Fibroblast of the aortic adventitia (primary cell): ENCODE measurements at places on chromosomes 11 and 22. TPM values are rescaled to one million over a fixed set of nuclear protein-coding genes. Genes with fewer than 3 reads are reported as not detected.
A peak's percentile ranks its signal among the peaks of the same experiment; 100 is the strongest.

The MUC2 gene
- not detected in 2 replicates for total RNA-seq

GRCh38 chr11:119977881-119978280, 160.0 kb downstream of the TRIM29 start:
- no peak for DNase-seq

GRCh38 chr11:45098929-45099328, 47.5 kb upstream of the PRDM11 start:
- no peak for DNase-seq

DNA sequence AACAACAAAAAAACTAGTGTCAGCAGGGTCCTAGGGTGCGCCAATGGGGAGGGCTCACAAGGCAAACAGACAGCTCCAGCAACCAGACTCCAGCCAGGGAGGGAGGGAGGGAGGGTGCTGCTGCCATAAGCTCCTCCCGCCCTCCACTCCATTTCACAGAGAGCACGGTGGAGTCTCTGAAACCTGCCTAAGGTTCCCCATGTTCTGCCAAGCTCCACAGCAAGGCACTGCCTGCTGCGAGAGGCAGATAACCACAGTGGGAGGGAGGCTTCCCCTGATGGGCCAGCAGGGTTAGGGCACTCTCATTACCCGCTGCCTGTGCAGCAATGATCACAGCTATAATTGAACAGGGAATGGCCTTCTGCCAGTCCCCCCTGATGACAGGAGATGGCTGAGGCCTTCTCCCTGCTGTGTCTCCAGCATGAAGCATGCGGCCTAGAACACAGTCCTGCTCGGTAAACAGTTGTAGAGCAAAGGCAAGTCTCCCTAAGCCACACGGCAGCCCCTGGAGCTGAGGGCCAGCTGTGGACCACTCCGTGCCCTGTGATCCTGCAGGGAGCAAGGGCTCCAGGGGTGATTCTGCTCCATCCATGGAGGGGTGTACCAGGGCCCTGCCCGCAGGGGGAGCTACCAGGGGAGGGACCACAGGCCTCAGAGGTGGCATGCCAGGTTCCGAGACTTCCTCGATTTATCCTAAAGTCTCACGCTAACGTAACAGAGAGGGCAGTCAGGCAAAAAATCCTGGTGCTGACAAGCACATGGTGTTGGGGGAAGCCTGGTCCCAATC, 42.9 kb downstream of the PC start:
- no peak for DNase-seq

GRCh38 chr11:8363921-8364320, 100.2 kb upstream of the LMO1 start:
- DNase-seq, result peak; percentile 11

DNA sequence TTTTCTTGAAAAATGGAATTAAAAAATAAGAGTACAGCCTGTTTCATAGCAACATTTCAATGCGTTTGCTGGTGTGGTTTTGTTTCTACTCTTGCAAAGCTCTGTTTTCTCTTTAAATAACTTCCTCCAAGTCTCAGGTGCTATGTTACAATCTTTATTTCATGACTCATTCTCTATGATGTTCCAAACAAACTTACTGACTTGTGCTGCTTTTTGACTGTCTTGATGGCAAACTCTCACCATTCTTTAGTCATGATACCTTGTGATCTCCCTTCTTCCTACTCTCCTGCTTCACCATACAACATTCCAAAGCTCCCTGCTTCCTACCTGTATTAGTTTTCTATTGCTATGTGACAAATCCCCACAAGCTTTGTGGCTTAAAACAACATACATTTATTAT, 166.1 kb downstream of the C11orf91 start:
- DNase-seq, result no peak

The SLC16A8 gene
- total RNA-seq, result 0.18 and 1.6 TPM in 2 replicates

GRCh38 chr22:21959274-21960074, 6.8 kb upstream of the PPM1F start:
- no peak for DNase-seq

The TEX54 gene
- total RNA-seq, result 0.54 TPM in 1 of 2 replicates, not detected in the other

GRCh38 chr11:67295846-67296245, 6.7 kb downstream of the ANKRD13D start:
- peak; percentile 35 for DNase-seq

DNA sequence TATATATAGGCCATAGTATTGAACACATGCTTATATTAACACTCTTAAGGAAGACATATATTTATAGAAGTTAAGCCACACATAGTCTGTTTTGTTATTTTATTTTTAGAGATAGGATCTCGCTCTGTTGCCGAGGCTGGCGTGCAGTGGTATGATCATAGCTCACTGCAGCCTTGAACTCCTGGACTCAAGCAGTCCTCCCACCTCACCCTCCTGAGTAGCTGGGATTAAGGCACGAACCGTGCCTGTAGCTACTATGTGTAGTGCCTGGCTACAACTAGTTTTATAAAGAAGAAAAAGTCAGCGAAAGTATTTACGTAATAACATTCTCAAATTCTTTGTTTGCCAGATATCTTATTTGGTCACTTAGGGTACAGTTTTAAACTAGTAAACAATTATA, 5.6 kb upstream of the UCP2 start:
- DNase-seq, result no peak

GRCh38 chr11:9853929-9854552, 190.2 kb downstream of the SWAP70 start:
- DNase-seq, result peak; percentile 53

DNA sequence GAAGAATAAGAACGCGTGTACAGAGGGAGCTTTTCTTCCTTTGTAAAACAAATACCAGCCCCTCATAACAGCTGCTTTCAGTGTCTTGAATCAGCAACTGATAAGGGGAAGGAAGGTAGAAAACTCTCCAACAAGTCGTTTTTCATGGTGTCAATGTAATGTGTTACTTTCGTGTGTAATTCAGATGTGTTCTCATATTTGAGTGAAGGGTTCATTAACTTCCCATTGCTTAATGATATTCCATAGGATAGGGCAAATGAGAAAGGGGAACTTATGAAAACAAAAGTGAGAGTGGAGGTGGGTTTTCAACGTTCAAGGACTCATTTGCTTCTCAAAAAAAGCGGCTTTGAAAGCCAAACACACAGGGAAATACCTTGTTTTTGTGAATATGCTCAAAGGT, 452.1 kb downstream of the NTM start:
- peak; percentile 6 for DNase-seq

The PIWIL4 gene
- total RNA-seq, result 2.7 and 5.6 TPM in 2 replicates

GRCh38 chr11:45988921-45989320, 66.5 kb downstream of the LARGE2 start:
- DNase-seq, result no peak

DNA sequence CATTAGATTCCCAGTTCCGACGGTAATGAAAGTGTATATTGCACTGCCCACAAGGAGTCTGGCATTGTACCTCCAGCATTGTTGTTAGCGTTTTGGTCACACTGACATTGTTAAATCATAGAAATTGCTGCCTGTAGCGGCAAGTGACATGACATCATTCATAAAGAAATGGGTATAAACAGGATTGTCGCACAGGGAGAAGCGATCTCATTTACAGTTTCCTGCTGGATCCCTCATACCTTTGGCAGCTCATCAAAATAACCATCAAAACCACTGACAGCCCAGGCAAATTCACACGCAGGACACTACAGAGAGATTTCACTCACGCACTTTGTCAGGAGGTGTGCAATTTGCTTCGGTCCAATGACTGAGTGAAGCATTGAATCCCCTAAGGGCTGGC, 3.5 kb downstream of the HTR3B start:
- no peak for DNase-seq

The SBF2 gene
- total RNA-seq, result 47.1 and 65.3 TPM in 2 replicates

The VPS37C gene
- 9.2 and 13.5 TPM in 2 replicates for total RNA-seq

- no peak for DNase-seq
Observed at GRCh38 chr11:94211261-94211830, 82.7 kb downstream of the PANX1 start.

The GGTLC2 gene
- total RNA-seq, result not detected in 2 replicates

DNA sequence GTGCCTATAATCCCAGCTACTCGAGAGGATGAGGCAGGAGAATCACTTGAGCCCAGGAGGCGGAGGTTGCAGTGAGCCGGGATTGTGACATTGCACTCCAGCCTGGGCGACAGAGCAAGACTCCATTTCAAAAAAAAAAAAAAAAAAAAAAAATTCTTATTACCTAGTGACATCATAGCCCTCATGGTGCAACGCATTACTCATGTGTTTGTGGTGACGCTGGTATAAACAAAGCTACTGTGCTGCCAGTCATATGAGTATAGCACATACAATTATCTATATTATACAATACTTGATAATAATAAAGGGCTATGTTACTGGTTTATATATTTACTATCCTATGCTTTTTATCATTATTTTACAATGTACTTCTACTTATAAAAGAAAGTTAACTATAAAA, 41.2 kb downstream of the OR2AT4 start:
- DNase-seq, result no peak

GRCh38 chr11:15800111-15800800, 556.1 kb downstream of the SOX6 start:
- peak; percentile 87 for DNase-seq

GRCh38 chr22:33492210-33492651, 428.0 kb downstream of the LARGE1 start:
- no peak for DNase-seq

The HRAS gene
- total RNA-seq, result 34.6 and 44.4 TPM in 2 replicates

The IGSF22 gene
- not detected in 2 replicates for total RNA-seq

- no peak for DNase-seq
Observed at GRCh38 chr11:66087148-66087908, 17.3 kb downstream of the PACS1 start.

GRCh38 chr22:31099841-31100761, 7.3 kb downstream of the SELENOM start:
- no peak for DNase-seq

DNA sequence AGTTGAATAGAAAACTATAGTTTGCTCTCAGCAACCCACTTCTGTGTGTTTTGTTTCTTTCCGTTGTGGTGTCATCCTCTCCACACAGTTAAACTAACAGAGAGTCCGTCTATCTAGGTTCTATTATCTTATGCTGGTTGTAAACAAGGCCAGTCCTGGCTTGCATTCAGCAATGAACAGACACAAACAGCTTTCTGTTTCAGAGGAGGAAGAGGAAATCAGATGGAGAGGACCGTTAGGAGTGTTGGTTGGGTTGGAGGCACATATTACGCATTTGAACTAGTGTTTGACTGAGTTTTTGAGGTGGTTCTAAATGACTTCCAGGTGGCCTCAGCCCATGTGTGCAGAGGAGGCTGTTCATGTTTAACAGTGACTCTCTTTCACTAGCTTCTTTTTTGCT, 129.5 kb upstream of the SORL1-AS1 start:
- DNase-seq, result no peak

DNA sequence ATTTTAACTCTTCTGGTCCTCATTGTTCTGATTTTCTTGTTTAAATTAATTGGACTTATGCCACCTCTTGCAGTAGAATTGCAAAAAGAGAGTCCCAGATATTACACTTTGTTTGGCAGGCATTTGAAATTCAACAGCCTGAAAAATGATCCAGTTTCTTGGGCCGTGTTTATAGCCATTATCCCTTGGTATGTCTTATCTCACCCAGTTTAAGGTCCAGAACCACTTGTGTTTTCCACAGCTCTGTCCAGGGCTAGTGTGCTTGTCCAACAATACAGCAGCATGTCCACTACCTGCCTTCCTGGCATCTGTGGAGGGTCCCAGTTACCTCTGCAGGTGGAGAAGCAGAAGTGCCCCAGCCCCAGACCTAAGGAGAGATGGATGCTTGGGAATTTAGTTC, 397.4 kb downstream of the SOX6 start:
- DNase-seq, result peak; percentile 43

GRCh38 chr22:31083377-31083768, 2.3 kb downstream of the SMTN start:
- no peak for DNase-seq

- no peak for DNase-seq
Observed at GRCh38 chr11:106397787-106398501, 320.5 kb downstream of the AASDHPPT start.

The CASP1 gene
- 12.3 and 21.0 TPM in 2 replicates for total RNA-seq

GRCh38 chr11:125923012-125923579, 18.8 kb downstream of the DDX25 start:
- peak; percentile 84 for DNase-seq

The DDI1 gene
- not detected in 2 replicates for total RNA-seq

GRCh38 chr11:68541116-68541515, 80.6 kb downstream of the PPP6R3 start:
- DNase-seq, result no peak

- DNase-seq, result peak; percentile 89
Observed at GRCh38 chr11:27718346-27718862, 18.1 kb upstream of the BDNF start.

DNA sequence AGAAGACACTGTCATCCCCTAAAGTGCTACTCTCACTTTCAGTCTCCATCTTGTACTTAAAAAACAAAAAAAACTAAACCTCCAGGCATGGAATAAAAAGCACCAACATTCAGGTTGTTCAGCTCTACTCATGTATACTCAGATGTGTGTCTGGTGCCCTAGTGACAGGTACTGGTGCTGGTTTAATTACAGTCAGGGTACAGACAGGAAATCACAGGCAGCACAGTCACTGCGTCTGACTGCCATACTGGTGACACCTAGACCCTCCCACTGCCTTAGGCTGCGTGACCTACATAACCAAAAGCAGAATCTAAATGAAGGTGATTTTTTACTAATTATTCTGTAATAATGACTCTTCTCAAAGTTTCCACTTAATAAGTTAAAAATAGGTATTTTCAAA, at the start of gene ARHGAP32:
TSS of gene ARHGAP32 (minus strand) at position 176 of the 400 bp plus-strand sequence. CDS start at position 49, 127 bp downstream.
- no peak for DNase-seq

The LRRC74B gene
- total RNA-seq, result not detected in 2 replicates

GRCh38 chr11:46537537-46538295, 56.1 kb downstream of the AMBRA1 start:
- peak; percentile 84 for DNase-seq

DNA sequence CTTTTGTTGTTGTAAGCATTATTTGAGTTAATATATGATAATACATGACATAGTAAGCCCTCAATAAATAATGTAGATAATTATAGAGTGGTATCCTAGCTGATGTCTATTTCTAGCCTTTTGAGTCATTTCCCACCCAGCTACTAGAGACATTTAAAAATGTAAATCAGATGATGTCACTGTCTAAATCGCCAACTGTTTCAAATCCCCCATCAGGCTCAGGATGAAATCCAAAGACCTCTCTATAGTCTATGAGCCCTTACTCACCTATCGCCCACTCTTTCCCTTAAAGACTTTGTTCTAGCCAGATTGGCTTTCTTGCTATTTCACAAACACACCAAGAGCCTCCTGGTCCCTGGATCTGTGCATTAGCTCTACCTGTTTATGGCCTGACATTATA, 135.4 kb upstream of the PLET1 start:
- DNase-seq, result no peak

GRCh38 chr22:38824585-38824984, 19.2 kb downstream of the NPTXR start:
- peak; percentile 79 for DNase-seq
